ENCODE measurements at places on chromosomes 7 and 10.

DNA sequence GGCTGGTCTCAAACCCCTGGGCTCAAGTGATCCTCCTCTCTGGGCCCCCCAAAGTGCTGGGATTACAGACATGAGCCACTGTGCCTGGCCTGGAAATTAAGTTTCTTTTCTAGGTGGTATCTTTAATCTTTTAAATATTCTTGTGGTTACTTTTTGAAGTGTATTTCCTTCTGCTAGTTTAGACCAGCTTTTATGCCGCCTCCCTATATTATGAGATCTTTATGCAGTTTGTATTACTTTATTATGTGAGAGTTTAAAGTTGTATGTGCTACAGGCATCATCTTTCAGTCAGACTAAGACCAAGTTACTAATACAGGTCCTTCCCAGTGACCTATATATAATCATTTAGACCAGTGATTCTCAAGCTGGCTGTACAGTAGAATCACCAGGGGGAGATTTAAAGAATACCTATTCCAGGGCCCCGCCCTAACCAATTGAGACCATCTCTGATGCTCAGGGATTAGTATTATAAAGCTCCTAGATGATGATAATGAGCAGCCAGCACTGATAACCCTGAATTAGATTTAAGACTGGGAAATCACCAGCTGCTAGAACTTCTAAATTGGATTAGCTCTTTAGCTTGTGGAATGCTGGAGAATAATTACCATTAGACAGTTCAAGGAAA lies 11.3 kb downstream of the INPP5F start:
- H3K36me3 ChIP-seq, result no peaks in the 10 kb centered on the region
- H3K4me3 ChIP-seq, result no peak overlapping the region
- H3K27me3 ChIP-seq, result no peaks in the 10 kb centered on the region

GRCh38 chr7:20596653-20597052 lies 18.8 kb upstream of the ABCB5 start:
- no peaks in the 10 kb centered on the region for H3K36me3 ChIP-seq
- no peak for DNase-seq
- H3K4me1 ChIP-seq, result no peaks in the 10 kb centered on the region
- no peak overlapping the region for H3K4me3 ChIP-seq
- peaks cover 16% of the 10 kb centered on the region for H3K27me3 ChIP-seq
- no peak overlapping the region for H3K27ac ChIP-seq

GRCh38 chr7:36878288-36878687 lies 154.0 kb upstream of the AOAH start:
- no peak overlapping the region for H3K4me3 ChIP-seq
- H3K27me3 ChIP-seq, result no peaks in the 10 kb centered on the region
- DNase-seq, result no peak
- no peak overlapping the region for H3K27ac ChIP-seq

DNA sequence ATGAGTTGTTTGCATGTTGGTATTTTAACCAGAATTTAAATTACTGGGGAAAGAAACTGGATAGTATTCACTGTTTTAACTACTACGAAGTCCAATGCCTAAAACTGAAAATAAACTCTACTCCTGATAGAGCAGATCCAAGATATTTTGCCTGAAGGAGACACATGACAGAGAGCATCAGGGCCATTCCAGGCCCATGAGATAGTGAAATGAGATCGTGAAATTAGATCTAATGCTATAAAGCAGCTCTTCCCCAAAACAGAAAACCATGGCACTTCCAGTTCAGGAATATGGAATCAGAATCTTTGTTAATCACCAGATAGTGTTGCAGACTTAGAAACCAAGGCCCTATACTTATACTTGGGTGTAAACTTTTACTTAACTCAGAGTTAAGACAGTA lies 124.3 kb upstream of the CACNA2D1 start:
- DNase-seq, result no peak
- no peak overlapping the region for H3K4me3 ChIP-seq
- no peak overlapping the region for H3K27ac ChIP-seq
- peaks cover 1% of the 10 kb centered on the region for H3K27me3 ChIP-seq
- H3K36me3 ChIP-seq, result no peaks in the 10 kb centered on the region
- H3K4me1 ChIP-seq, result no peaks in the 10 kb centered on the region

Data from activated CD4-positive, alpha-beta T cell treated with anti-CD3 and anti-CD28 coated beads for 36 hours (primary cell).